Activated CD8-positive, alpha-beta memory T cell treated with anti-CD3 and anti-CD28 coated beads for 1 hour (primary cell): ENCODE measurements at places on chromosomes 7 and 10.

- DNase-seq: no peak
These were observed 26.0 kb upstream of the TMEM140 start for GRCh38 chr7:135121868-135122267.

- DNase-seq: no peak
These were observed 32.6 kb downstream of the PWWP2B start for GRCh38 chr10:132429281-132430230.

- peak; percentile 55 for DNase-seq
These were observed 101.1 kb upstream of the TARP start for GRCh38 chr7:38374507-38374906.

DNA sequence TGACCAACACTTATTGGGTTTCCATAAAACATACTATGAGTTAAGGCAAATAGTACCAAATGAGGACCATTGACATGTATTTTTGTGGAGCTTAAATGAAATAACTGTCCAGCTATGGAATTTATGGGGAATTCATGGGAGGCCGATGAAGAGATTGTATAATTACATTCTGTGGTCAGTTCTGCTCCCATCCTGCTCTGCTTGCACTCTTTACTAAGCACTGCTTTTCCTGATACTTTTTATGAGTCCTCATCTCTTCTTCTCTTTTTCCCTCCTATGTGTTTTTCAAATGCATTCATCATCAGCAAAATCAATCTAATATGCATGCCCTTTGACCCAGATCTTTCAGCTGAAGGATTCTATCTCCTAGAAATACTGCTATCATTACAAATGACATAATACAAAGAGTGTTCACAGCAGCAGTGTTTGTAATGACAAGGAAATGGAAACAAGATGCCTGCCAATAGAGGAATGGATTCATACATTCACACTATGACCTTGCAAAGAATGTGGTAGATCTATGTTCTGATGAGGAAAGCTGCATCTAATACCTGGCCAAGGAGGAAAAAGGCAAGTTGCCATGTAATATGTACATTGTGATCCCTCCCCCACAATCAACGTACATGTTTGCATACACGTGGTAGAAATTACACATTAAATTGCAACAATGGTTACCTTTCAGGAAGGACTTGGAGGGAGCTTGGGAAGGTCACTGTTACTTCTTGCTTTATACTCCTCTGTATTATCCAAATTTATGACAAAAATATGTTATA, 73.9 kb downstream of the PCGF5 start:
- no peak for DNase-seq

DNA sequence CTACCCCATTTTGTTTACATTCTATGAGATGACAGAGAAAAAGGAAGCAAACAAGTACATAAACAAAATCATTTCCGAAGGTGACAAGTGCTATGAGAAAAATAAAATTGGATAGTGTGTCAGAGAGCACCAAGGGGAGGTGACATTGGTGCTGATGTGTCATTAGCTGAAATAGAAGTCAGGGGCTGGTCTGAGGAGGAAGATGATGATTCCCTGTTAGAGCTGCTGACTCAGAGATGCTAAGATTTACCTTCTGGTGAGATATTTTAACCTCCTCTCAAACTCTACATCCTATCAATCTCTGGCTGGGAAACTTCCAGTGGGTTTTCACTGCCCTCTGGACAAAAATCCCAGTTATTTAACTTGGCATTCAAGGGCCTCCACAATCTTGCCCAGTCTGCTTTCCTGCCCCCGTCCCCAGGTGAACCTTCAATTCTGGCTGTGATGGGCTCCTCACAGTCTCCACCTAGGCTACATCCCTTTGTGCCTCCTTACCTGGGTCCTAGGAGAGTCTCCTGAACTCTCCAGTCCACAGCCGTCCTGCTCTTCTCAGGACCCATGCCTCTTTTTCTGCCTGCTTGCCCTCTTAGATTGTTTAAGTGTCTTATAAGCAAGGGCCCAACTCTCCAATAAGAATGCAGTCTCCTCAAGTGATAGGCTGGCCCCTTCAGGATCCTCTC, 26.6 kb downstream of the DUSP5 start:
- no peak for DNase-seq

DNA sequence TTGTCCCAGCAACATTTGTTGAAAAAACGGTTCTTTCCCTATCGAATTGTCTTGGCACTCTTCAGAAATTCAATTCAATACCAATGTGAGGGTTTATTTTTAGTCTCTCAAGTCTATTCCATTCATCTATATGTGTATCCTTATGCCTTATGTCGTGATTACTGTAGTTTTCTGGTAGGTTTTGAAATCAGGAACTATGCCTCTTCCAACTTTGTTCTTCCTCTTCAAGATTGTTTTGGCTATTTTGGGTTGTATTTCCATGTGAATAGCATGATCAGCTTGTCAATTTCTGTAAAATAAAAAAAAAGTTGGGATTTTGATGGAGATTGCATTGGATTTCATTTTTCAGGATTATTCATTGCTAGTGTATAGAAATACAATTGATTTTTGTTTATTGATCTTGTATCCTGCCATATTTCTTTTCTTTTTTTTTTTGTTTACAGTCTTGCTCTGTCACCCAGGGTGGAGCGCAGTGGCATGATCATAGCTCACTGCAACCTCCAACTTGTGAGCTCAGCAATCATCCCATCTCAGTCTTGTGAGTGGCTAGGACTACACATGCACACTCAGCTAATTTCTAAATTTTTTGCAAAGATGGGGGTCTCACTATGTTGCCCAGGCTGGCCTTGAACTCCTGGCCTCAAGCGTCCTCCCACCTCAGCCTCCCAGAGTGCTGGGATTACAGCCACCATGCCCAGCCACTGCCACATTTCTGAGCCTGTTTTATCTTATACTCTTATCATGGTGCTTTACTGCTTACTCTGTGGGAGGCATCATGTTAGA, 46.2 kb upstream of the MKLN1 start:
- DNase-seq: no peak

DNA sequence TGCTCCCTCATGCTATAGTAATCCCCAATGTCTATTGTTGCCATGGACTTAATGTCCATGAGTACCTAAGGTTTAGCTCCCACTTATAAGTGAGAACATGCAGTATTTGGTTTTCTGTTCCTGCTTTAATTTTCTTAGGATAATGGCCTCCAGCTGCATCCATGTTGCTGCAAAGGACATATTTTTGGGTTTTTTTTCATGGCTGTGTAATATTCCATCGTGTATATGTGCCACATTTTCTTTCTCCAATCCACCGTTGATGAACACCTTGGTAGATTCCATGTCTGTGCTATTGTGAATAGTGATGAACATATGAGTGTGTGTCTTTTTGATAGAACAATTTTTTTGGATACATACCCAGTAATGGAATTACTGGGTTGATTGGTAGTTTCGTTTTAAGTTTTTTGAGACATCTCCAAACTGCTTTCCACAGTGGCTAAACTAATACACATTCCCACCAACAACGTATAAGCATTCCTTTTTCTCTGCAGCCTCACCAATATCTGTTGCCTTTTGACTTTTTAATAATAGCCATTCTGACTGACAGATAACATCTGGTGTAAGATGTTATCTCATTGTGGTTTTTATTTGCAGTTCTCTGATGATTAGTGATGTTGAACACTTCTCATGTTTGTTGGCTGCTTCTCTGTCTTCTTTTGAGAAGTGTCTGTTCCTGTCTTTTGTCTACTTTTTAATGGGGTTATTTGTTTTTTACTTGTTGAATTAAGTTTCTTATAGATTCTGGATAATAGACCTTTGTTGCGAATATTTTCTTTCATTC, 68.8 kb upstream of the IFRD1 start:
- no peak for DNase-seq

DNA sequence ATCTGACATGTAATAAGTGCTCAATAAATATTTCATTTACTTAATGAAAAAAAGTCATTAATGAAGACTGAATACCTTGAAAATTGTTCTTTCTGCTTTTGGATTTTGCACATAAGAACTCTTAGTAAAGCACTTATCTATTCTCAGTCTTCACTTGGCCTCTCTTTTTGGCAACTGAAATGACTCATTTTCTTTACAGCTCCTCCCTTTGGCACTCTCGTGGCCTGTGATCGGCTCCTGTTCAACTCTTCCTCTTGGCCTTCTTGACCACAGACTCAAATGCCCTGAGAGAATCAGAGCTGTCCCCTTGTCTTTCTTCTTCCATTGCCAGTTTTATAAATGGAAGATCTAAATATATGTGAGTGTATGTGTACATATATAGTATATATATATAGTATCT, 54.2 kb downstream of the FOXP2 start:
- DNase-seq: no peak

- DNase-seq: no peak
These were observed 625.7 kb upstream of the KCND2 start for GRCh38 chr7:119647286-119647685.

DNA sequence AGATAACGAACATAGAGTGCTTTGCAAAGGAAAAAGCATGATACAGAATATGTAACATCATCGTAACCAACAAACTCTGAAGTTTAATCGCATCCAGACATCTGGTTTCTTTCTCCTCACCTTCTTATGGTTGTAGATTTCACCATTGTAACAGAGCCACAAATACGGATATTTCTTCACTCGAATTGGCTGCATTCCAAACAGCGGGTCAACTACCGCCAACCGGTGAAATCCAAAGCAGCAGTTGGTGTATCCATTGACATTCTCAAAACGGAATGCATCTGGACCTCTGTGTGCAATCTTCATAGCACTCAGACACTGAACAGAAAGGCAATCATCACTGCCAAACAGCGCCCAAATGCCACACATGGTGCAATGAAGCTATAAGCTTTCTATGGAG, 3.4 kb downstream of the ASNS start:
- DNase-seq: no peak

DNA sequence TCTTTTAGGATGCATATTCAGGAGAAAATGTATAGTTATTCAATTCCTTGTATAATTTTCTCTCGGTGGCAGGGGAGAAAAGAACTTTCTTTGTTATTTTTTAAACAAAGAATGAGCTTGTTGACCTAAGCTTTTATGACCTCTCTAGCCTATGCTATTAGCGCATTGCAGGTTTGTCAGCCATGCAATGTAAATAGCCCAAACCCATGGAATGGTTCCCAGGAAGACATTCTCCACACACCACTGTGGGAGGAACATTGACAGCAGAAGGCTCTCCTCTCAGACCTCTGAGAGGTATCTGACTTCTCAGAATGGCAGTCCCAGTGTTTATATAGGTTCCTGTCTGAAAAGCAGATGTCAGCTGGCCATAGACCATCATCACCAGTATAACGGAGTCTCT, 19.6 kb upstream of the AGBL3 start:
- no peak for DNase-seq

DNA sequence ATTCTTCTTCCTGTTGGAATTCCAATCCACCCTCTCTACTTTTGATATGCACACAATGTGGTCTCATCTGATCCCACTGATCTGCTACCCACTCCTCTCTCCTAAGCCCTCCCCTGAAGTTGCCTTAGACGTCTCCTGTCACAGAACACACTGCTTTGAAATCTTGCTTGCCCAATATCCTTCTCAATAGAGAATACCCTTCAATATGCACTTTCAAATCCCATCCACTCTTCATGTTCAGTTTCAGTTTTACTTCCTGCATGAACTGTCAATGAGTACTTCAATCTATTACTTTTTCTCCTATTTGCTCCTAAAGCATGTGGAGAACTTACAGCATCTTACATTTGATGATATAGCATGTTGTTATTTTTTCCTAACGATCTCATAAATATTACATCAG, 93.5 kb downstream of the UPF2 start:
- no peak for DNase-seq

DNA sequence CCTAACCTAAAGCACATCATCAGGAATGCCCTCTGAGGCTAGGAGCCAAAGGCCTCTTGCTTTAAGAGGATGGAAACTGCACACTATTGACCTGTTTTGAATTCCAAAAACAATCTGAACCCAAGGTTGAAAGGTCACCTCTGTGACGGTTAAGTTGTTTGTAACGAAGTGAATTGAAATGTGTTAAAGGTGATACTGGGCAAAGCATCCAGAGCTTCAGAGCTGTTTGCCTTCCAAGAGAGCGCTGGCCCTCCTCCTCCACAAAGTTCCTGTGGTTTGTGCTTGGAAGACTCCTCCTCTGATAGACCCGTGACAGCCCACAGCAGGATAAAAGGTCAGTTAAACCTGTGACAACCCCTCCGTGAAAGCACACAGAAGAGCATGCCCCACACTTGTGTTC, 133.7 kb upstream of the CTTNBP2 start:
- no peak for DNase-seq

- no peak for DNase-seq
These were observed 251.6 kb downstream of the USP6NL start for GRCh38 chr10:11359869-11360268.

- DNase-seq: no peak
These were observed 18.1 kb upstream of the TRIM8 start for GRCh38 chr10:102626026-102626685.

DNA sequence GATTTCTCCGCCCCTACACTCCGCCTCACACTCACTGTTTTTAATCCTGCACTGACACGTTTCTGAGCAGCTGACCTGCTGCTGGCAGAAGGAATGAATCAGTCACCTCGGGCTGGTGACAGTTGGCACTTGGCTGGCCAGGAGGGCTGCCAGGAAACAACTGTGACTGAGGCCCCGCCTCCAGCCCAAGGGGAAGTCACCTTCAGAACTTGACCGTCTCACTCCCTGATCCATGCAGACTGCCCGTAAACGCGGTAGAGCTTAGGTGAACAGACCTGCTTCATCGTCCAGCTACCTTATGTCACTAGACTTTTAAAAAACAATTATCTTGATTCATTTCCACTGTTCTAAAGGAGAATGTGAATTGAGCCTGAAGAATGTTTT, 107.5 kb downstream of the DOCK1 start:
- DNase-seq: no peak

DNA sequence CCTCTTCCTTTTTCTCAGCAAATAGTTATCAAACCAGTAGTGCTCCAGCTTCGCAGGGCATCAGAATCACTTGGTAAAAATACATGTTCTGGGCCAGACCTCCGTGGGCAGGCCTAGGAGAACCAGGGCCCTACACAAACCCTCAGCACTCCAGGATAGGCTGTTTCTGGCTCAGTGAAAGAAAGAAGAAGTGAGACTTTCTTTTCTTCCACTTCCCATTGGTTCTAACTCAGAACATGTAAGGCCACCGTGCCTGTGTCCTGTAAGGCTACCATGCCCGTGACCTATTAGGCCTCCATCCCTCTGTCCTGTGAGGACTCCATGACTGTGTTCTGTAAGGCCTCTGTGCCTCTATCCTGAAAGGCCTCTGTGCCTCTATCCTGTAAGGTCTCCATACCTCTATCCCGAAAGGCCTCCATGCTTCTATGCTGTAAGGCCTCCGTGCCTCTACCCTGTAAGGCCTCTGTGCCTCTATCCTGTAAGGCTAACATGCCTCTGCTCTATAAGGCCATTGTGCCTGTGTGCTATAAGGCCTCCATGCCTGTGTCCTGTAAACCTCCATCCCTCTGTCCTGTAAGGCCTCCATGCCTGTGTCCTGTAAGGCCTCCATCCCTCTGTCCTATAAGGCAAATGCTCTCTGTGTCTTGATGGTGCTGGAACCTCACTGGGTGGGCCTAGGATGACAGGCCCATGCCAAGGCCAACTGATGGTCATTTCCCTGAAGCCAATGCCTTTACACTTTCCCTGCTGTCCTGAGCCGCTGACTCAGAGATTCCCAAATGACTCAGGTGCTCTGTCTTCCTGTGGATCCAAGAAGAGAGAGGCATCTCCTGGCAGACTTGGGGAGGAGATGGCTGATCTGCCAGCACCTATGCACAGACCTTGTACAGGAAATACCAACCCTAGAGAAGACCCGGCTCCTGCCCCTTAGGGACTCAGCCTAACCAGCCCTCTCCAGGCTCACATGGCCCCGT, 96.6 kb upstream of the CACUL1 start:
- no peak for DNase-seq

- DNase-seq: no peak
These were observed 71.3 kb downstream of the MCU start for GRCh38 chr10:72763201-72763600.

GRCh38 chr7:43240565-43240964, 128.1 kb downstream of the HECW1 start:
- DNase-seq: no peak

- no peak for DNase-seq
These were observed 48.0 kb downstream of the HSPA12A start for GRCh38 chr10:116694243-116694926.
